ENCODE measurements at places on chromosomes 2 and 18.

DNA sequence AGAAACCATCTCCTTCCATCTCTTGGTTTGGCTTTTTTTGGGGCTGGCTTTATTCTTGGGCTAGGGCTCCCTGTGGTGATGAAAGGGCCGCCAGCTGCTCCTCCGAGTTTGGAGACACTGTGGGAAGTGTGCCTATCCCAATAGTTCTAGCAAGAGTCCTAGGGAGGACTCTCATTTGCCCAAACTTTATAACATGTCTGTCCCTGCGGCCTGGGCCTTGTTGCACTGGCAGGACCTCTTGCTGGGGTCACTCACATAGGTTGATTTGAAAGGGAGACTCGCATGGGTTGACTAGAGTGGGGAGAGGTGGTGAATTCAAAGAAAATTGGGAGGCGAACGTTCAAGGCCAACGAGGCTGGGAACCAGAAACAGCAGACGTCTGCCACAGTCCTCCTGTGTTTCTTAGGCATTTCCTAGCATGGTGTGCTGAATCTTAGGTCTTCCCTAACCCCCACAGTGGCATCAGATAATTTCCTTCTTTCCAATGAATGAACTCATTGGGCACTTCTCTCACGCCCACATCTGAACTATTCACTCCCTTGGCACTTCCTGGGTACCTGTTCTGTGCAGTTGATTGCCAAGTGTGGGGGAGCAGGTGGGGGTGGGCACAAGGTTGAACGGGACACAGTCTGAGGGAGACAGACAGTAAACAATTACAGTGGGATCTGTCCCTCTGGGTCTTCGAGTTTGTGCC lies 26.8 kb downstream of the NIFK start:
- no peak for DNase-seq

- DNase-seq = no peak
Measured at GRCh38 chr18:5974696-5975095, 79.4 kb upstream of the TMEM200C start.

DNA sequence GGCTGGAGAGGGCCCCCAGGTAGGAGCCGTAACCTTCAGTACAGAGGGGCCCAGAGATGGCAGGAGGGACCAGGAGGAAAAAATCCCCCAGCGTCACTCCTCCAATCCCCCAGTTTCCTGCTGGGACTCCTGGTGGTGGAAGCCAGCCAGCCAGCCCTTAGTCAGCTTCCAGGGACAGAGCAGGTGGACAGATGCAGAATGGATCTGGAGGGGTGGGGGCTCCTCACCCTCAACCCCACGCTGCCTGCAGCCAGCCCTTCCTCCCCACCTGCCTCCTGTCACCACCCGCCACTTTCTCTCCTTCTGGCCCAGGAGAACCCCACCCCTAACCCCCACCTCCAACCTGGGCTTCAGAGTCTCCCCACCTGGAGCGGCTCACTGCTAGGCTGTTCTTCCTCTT lies 21.1 kb downstream of the EMX1 start:
- no peak for DNase-seq

GRCh38 chr2:99032786-99033185 lies 96.8 kb upstream of the CRACDL start:
- no peak for DNase-seq

DNA sequence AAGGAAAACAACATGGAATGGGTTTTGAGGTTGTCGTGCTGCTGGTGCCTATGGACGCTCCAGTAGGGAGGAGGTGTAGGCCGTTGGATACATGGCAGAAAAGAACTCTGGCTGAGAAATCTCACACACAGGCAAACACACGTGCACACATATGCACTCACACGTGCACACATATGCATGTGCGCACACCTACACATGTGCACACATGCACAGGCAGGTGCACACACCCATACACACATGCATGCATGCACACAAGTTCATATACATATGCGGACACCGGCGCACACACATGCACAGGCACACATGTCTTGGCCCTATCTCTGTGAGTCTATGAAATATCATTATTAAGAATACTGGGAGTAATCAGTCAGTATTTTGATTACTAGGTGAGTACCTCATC lies 150.4 kb downstream of the LRRC30 start:
- DNase-seq = no peak

GRCh38 chr2:193703411-193703810 lies 1508.7 kb upstream of the TMEFF2 start:
- DNase-seq = no peak

All from stimulated activated CD4-positive, alpha-beta T cell treated with anti-CD3 and anti-CD28 coated beads, Interleukin-1b, Interleukin-23, amount 100 ng/mL, for 24 hours (primary cell).